ENCODE measurements at places on chromosomes 2 and 18. TPM values are rescaled to one million over a fixed set of nuclear protein-coding genes. Genes with fewer than 3 reads are reported as not detected.

OTOS gene
- total RNA-seq = not detected

GRCh38 chr2:164606557-164606956, 14.7 kb downstream of the GRB14 start:
- DNase-seq = no peak

GRCh38 chr2:23351388-23352141, 33.4 kb upstream of the KLHL29 start:
- peak; percentile 58 for DNase-seq

ACADL gene
- total RNA-seq = 8.2 TPM

ATP9B gene
- total RNA-seq = 9.9 TPM

- no peak for DNase-seq
Observed at GRCh38 chr2:236204953-236205352, 36.8 kb upstream of the GBX2 start.

POTEI gene
- total RNA-seq = not detected

DNA sequence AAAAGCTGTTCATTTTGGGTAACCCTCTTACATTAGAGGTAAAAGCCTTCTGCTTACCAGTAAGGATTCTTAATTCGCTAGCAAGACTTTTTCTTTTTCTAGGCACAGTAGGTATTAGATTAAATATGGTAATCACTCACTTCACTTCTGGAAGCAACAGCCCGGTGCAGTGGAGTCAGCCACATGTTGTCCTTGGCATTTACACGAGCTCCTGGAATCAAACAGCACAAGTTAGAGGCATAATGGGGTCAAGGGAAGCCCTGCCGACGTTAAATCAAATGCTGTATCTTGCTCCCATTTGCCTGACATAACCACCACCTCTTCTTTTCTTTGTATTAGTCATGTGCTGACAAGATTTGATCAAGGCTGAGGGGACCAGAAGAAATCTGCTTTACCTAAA, 174.1 kb downstream of the ANKRD44 start:
- DNase-seq = no peak

DNA sequence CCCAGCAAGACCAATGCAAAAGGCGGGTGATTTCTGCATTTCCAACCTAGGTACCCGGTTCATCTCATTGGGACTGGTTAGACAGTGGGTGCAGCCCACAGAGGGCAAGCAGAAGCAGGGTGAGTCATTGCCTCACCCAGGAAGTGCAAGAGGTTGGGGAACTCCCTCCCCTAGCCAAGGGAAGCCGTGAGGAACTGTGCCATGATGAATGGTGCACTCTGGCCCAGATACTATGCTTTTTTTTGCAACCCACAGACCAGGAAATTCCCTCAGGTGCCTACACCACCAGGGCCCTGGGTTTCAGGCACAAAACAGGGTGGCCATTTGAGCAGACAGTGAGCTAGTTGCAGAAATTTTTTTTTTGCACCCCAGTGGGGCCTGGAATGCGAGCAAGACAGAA, 662.6 kb upstream of the ACVR2A start:
- DNase-seq = no peak

HAUS1 gene
- 20.6 TPM for total RNA-seq

- DNase-seq = no peak
Observed at GRCh38 chr2:196284866-196285557, 113.6 kb upstream of the STK17B start.

PTPRM gene
- total RNA-seq = 79.3 TPM

- DNase-seq = no peak
Observed at GRCh38 chr2:23835988-23836387, 90.9 kb downstream of the ATAD2B start.

- no peak for DNase-seq
Observed at GRCh38 chr2:191995285-191995684, 148.4 kb upstream of the CAVIN2 start.

DNA sequence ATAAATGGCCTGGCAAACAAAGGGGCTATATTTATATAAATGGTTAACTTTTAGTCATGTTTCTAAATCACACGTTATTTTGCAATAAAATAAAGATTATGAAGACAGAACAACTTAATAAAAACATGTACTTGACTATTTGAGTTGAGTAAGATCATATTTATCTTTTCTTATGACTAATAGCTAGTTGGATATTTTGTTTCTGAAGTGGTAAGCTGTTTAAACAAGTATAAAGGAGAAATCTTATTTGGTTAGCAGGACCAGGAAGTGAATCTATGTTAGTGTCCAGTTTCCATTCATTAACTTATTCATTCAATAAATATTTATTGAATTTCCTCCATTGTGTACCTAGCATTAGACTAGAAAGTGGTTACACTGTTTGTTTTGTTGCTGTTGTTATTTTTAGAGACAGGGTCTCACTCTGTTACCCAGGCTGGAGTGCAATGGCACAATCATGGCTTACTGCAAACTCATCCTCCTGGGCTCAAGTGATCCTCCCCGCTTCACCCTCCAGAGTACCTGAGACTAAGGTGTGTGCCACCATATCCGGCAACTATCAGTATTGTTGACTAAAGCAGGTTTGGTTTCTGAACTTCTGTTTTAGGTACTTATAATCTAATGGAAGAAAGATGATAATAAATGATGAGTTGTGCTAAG, 312.6 kb downstream of the DPP10 start:
- no peak for DNase-seq

RIT2 gene
- total RNA-seq = not detected

DNA sequence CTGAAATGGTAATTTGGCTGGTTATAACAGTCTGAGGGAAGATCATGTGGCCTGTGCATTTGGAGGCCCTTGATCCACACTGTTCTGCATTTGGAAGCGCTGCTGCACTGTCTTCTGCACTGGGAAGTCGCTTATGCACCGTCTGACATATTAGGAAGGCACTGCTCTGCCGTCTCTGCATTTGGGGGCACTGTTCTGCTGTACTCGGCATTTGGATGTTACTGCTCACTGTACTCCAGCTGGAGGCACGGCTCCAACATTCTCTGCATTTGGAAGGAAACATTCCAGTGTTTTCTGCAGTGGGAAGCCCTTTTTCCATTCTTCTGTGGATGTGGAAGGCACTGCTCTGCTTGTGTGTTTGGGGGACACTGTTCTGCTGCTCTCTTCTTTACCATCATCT, 9.6 kb upstream of the PROM2 start:
- no peak for DNase-seq

GRCh38 chr2:196331851-196332250, 160.5 kb upstream of the STK17B start:
- DNase-seq = no peak

GRCh38 chr2:12723736-12724463, 7.2 kb downstream of the TRIB2 start:
- DNase-seq = no peak

- DNase-seq = peak; percentile 36
Observed at GRCh38 chr18:2971741-2972552, 41.0 kb downstream of the LPIN2 start.

CYTIP gene
- 1.9 TPM for total RNA-seq

POTEC gene
- not detected for total RNA-seq

GRCh38 chr18:3758531-3758930, 308.6 kb downstream of the TGIF1 start:
- no peak for DNase-seq

DNA sequence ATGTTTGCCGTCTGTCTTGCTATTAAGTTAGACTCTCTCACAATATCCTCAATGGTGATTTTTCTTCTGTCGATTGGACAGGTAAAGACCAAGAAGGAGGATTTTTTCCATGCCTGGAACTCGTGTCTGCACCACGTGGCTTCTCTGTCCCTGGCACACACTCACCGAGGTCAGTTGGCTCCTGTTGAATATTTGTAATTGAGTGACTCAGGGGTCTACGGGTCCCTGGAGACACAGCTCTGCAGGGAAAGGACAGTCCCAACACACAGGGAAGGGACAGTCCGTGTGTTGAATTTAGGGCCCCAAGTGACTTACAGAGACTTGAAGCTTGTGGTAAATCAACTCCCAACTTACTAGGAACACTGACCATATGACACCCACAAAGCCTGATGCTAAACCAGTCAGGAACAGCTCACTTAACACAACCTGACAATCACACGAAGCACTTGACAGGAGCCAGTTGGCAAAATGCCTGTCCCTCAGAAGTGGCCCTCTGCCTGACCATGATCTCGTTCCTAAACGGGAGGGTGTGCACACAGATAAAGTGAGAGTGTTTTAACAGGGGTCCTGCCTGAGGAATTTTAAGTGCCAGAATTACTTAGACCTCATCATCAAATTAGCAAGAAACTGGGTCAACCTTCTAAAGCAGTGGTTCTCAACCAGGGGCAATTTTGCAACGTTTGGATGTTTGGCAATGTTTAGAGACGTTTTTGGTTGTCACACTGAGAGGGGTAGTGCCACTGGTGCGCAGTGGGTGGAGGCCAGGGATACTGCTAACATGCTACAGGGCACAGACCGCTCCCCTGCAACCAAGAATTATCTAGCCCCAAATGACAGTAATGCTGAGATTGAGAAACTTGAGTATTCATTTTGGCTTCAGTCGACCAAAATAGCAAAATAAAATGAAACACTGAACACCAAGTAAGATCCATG, 88.9 kb upstream of the BCL2L11 start:
- no peak for DNase-seq

GALNT5 gene
- not detected for total RNA-seq

GRCh38 chr2:212732860-212733259, 194.3 kb upstream of the ERBB4 start:
- DNase-seq = no peak

GRCh38 chr2:177465400-177466138, 73.0 kb downstream of the AGPS start:
- DNase-seq = no peak

DNA sequence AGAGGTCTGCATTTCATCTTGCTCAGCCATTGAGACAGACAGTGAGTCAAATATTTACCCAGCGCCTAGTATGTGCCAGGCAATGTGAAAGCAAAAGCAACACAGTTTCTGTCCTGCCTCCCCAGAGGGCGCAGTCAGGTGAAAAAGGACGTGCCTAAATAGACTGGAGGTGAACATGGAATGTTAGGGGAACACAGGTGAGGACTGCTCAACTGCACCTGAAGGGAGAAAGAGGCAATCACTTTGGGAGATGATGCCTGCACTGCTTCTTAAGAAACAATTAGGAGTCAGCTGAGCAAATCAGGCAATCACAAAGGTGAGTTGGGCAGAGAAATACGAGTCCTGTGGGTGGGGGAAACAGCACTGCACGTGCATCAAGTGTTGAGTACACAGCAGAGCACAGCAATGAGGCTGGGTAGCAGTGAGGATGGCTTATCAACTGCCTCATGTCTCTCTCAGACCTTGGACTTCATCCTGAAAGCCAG, 218.3 kb upstream of the SMAD7 start:
- DNase-seq = no peak

NEU2 gene
- not detected for total RNA-seq

KCNIP3 gene
- total RNA-seq = 1.3 TPM

GRCh38 chr18:9609190-9609589, 5.2 kb downstream of the PPP4R1 start:
- no peak for DNase-seq

OR6B2 gene
- total RNA-seq = not detected

C1QL2 gene
- not detected for total RNA-seq

DNA sequence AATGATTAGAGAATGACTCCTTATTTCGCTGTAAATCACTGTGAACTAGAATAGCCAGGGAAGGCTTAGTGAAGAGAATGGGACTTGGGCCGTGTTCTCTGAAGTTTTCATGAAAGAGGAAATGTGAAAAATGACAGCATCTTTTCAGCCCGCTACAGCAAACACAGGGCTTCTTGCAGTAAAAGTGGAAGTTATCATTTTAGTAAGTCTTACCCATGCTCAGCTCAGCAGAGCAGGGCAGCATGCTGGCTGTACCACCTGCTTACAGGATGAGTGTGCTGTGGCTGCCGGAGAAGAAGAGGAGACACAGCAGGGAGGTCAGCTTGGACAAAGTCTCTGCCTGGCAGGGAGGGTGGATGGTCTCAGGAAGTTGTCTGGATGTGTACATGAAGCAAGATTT, 300.7 kb upstream of the DLGAP1 start:
- DNase-seq = no peak

Data from gastrocnemius medialis (tissue), 4 donors.